Activated CD4-positive, alpha-beta T cell treated with anti-CD3 and anti-CD28 coated beads, Interleukin-2, amount 50 U/mL, for 1 hour (primary cell): ENCODE measurements at places on chromosomes 5 and 9.

DNA sequence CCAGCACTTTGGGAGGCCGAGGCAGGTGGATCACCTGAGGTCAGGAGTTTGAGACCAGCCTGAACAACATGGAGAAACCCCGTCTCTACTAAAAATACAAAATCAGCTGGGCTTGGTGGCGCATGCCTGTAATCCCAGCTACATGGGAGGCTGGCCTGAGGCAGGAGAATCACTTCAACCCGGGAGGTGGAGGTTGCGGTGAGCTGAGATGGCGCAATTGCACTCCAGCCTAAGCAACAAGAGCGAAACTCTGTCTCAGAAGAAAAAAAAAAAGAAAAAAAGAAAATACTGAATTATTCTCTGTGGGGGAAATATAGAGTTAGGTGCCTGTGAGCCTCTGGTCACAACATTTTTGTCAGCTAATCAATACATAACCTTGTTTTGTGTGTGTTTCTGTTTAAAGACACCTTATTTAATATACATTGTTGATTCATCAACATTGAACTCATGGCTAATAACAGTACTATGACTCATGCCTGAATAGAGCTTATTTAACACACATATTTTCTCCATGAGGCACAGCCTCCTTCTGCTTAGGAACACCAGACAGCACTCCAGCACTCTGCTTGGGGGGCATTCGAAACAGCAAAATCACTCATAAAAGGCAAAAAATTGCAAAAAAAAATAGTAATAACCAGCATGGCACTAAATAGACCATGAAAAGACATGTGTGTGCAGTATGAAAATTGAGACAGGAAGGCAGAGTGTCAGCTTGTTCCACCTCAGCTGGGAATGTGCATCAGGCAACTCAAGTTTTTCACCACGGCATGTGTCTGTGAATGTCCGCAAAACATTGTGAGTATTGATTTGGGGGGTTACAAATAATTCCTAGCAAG lies at the start of gene IL31RA:
IL31RA (plus strand) TSS at position 519 of the 836 bp plus-strand sequence; CDS start at position 733, 214 bp downstream.
- DNase-seq = no peak

GRCh38 chr9:99353408-99353807 lies 131.3 kb downstream of the SEC61B start:
- no peak for DNase-seq

- DNase-seq = no peak
Observed at GRCh38 chr9:126624479-126624826, 10.7 kb downstream of the LMX1B start.

DNA sequence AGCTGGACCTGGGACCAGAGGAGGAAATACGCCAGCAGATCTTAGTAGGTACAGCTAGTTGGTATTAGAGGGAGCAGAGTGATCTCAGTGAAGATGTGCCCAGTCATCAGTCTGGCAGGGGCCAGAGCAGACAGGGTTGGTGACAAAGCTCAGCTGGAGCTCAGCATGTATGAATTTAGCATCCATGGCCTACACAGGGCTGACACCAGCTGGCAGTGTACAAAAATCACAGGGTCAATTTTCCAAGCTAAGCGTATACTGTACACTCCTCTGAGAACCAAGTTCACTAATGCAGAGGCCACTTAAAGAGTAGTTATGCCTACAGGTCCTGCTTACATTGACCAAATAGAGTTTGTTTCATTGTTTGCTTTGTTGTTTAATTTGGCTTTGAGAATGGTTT lies 146.6 kb downstream of the SLC24A2 start:
- no peak for DNase-seq

DNA sequence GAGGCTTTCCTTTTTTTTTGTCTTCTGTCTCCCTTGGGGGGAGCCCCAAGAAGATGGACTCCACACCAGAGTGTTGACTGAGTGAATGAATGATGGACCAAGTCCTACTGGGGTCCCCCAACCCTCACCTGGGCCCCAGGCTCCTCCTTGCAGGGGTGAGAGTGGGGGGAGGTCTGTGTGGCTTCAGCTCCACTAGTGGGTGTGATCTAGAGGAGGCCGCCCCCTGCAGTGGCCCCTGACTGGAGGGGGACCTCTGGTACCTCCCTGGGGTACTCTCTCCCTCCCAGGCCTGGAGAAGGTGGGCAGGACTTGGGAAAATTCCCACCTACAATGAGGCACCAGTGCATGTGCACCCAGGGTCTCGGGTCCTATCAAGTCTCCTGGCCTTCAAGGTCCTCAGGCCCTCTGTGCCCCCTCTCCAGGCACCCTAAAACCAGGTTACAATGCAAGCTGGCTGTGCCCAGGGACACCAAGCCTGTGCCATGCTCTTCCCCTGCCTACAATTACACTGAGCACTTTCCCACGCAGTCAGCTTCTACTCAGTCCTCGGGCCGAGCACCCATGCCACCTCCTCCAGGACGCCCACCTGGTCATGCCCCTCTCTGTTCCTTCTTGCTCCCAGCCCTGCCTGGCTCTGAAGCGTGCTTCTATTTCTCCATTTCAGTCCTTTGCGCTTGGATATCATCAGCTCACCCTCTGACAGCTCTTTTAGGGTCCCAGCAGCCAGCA lies 117.2 kb upstream of the PHYKPL start:
- no peak for DNase-seq

GRCh38 chr9:29214154-29214689 lies 1640.9 kb upstream of the C9orf72 start:
- DNase-seq = no peak

DNA sequence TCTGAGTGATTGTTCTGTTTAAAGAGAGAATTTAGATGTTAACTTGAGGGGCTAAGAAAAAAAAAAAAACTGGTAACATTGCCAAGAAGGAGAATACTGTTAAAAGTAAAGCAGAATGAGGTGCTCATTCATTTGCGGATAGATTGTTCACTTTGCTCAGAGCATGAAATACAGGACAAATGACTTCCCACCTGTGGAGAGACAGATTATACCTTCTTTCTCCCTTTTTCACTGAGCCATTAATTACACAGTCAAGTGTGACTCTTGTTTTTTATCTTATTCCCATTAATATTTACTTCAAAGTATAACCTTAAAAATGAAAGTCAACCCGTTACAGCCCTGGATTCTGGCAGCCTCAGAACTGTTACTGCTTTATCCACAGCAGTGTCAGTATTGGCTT lies 264.5 kb downstream of the TAF11L14 start:
- no peak for DNase-seq

- DNase-seq = no peak
Observed at GRCh38 chr5:138610415-138610917, 35.3 kb upstream of the HSPA9 start.

DNA sequence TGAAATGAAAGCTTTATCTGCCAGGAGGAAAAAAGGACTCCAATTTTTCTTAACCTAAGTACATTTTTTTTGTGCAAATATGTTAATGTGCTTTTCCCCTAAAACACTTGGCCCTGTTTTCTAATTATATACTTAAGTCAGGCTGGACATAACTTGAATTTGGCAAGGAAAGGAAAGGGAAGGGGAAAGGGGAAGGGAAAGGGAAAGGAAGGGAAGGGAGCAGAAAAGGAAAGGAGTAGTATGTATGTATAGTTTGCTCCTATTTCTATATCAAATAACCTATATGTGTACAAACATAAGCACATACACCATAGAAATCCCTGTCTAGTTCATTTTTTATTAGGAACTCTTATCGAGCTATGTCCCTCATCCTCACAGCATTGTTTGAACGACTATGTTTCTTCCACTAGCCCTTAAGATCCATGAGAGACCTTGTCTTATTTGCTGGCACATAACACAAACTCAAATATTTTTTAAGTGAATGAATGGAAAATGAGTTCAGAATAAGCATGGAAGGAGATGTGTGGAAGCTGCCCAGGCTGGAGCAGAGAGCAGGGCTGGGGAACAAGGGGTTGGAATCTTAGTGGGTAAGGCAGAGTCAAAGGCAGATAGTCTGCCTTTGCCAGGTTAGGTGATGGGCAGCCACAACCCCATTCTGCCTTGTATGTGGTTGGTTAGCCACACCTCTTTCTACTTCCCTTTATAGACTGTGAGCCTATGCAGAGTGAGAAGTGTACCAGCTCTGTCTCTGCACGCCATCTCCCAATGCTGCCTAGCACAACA lies 70.0 kb downstream of the KLHL3 start:
- DNase-seq = peak; percentile 17

DNA sequence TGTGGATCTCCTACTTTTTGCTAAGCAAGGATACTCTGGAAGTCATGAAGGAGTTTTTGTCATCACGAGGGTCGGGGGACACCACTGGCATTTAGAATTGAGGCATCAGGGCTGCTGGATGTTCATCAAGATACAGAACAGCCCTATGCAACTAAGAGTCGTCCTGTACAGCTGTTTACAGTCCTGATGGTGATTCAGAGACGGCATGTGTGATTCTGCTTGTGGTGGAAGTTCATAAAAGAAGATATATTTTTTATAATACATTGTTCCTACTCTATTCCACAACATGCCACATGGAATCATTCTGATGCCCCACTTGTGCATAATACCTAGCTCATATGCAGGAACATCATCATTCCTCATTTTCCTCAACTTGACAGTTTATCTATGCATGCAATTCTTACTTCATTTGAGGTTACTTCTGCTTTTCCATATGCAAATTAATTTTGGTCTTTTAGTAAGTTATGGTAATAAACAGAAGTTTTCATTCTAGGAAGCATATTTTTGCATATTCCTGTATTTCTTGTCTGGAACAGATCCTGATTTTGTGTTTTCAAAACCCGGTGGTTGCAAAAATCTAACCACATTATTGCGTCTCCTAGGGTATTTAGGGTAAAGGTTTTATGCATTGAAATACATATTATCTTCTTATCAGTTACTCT lies 155.2 kb downstream of the ARHGEF28 start:
- DNase-seq = no peak
